NCI-H2171 (cell line): ENCODE measurements at places on chromosomes 11 and 22.

DNA sequence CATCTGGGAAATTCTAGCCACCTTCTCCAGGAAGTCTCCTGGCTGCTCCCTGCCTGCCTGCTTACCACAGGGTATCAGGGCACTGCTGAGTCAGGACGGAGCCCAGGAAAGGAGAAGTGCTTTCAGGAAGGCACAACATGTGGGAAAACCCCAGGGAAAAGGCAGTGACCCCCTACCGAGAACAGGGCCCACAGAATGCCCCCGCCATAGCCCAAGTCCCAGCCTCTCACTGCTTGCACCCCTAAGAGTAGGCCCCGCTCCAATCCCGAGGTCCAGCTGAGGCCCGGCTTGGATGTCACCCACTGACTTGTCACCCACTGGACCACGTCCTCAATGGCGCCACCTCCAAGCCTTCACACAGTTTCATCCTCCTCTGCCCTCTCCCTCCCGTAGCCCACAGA, 34.1 kb downstream of the ARAP1 start:
- no peak for DNase-seq

DNA sequence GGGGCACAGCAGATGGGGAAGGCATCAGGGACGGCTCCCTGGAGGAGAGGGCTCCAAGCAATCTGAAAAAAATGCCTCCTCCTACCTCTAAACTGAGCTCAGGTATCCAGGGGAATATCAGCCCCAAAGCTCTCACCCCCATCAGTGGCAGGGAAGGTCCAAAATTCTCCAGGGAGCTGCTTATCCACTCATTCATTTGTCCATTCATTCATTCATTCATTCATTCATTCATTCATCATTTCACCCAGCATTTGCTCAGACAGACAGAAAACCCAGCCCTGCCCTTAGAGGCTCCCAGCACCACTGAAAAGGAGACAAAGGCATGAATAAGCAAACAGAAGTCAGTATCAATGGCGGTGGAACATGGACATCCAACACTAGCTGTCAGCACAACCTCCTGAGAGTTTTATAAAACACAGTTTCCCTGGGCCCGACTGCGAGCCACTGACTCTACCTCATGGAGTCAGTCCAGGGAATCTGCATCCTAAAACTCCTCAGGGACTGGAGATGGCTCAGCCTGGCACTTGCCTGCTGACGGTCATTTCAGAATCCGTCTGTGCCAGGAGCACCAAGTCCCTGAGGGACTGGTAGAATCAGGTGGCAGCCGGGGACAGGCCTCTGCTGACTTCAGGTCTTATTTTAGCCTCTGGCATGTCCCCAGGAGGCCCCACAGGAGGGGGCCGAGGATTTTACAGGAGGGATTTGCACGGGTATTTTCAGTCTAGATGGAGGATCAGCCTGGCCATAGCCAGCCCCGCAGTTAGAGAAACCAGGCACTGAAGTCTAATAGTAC, 164.6 kb downstream of the MN1 start:
- no peak for DNase-seq

DNA sequence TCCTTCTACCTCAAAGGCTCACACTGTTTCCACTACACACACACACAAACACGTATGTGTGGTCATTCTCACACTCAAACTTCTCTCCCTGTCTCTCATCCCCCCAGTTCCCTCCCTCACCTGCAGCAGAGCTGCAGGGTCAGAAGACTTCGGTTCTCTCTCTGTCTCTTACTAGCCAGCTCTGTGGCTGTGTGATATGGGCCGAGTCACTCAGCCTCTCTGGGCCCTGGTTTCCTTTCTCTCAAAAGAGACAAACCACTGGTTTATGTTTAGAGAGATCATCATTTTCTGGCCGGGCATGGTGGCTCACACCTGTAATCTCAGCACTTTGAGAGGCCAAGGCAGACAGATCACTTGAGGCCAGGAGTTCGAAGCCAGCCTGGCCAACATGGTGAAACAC, 21.1 kb downstream of the TSPAN18 start:
- DNase-seq = no peak

GRCh38 chr22:24093855-24094254, 82.8 kb downstream of the CABIN1 start:
- no peak for DNase-seq

- DNase-seq = no peak
These were observed 140.2 kb upstream of the TIMP3 start for GRCh38 chr22:32661296-32661695.

- DNase-seq = no peak
These were observed 20.5 kb downstream of the GAL start for GRCh38 chr11:68704887-68705286.

GRCh38 chr11:111194860-111195568, 50.5 kb upstream of the POU2AF2 start:
- peak; percentile 2 for DNase-seq

GRCh38 chr11:114784891-114785290, 106.6 kb downstream of the NXPE2 start:
- DNase-seq = no peak

DNA sequence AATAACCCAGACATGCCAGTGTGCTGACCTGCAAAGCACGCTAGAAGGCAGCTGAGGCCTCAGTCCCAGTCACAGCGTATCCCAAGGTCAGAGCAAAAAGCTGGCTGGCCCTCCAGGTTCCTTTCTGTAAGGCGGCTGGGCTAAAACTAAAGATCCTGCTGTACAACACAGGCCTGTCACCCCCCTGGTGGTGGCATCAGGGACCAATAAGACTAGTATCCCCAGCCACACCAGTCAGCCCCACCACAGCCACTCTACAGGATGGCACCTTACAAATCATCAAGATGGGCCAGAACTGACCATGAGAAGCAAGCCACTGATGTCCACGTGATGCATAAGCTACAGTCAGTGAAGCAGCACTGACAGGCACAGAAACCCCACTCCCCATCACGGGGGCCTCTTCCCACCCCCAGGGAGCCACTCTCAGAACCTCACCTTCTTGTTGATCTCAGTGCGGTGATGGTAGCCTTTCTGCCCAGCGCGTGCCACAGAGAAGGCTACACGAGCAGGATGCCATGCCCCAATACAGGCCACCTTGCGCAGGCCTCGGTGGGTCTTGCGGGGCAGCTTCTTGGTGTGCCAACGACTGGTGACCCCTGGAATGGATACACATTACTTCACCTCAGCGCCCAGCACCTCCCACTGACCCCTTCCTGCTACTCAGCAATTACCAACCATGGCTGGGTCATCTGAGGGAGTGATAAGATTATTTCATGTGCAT, 5.0 kb downstream of the RPL3 start:
- DNase-seq = no peak

DNA sequence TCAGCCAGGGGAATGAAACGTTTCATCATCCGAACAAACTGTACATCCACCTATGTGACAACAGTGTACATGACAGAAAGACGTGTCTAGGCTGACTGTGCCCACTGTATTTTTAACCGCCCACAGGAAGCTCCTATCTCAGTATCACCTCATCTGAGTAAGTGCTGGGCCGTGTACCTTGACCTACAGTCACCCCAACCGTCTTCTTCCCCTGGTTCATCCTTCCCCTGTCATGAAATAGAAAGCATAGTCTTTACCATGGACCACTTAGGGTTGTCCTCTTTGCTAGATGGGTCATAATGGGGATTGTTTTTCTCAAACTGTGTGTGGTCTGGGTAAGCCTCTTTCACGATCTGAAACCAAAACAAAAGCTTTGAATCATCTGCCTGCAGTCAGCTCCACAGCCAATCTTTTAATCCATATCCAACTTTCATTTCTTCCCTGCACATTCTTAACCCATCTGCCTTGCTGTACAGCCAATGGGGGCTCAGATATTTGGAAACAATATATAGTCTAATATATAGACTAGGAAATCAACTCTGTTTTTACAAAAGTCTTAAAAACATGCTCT, 4.2 kb downstream of the THYN1 start:
- DNase-seq = no peak

- peak; percentile 55 for DNase-seq
These were observed 1.6 kb downstream of the NCAM1 start for GRCh38 chr11:112962579-112963367.

GRCh38 chr11:2263724-2264360, 6.5 kb downstream of the ASCL2 start:
- no peak for DNase-seq

- no peak for DNase-seq
These were observed 100.8 kb upstream of the CLPB start for GRCh38 chr11:72535194-72535547.

GRCh38 chr22:39446239-39446721, 10.5 kb upstream of the MGAT3 start:
- no peak for DNase-seq

- peak; percentile 77 for DNase-seq
These were observed 168.7 kb downstream of the EFCAB6 start for GRCh38 chr22:43643387-43643786.

DNA sequence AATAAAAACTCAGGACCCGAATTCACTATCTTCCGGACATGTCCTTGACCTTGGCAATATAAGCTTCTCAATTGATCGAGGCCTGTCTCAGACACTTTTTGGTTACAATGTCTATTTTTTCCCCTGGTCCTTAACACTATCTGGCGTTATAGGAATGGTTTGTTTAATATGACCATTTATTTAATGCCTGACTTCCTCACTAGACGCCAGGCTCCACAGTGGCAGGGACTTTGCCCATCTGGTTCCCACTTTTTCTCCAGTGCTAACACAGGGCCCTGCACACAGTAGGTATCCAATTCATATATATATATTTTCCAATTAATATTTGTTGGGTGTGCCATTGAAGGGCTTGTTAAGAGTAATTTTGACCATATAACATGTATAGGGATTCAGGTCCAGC, 7.9 kb upstream of the CBX6 start:
- DNase-seq = no peak

GRCh38 chr11:92397221-92397755, 172.7 kb downstream of the FAT3 start:
- no peak for DNase-seq

DNA sequence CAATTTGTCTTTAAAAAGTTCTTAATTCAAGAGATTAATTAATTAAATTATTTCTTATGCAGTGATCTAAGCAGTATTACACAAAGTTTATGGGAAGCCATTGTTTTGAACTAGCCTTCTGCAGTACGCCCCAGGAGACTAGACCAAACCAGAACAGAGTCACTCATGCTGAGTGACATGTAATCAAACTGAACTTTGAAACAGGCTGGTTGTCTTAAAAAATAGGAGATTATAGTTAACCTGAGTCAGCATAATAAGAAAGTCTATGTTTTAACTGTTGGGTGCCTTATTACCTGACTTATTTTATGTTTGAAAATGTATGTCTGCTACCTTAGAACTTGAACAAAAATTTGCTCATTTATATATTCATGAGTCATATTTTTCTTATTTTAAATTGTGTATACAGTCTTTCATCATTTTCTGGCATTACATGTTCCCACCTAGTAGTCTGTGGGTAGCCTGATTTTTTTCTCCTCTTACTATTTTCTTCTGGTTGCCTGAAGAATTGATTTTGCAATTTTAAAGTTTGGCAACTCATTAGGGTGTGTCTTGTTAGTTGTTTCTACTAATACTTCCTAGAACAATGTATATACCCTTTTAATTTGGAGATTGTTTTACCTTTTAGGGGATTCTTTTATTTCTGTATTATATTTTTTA, 161.4 kb downstream of the AASDHPPT start:
- no peak for DNase-seq

- DNase-seq = no peak
These were observed 22.9 kb upstream of the THY1 start for GRCh38 chr11:119445850-119446249.

GRCh38 chr11:11660363-11660740, 38.5 kb upstream of the GALNT18 start:
- no peak for DNase-seq

- DNase-seq = no peak
These were observed 13.6 kb downstream of the INCENP start for GRCh38 chr11:62137276-62137861.

DNA sequence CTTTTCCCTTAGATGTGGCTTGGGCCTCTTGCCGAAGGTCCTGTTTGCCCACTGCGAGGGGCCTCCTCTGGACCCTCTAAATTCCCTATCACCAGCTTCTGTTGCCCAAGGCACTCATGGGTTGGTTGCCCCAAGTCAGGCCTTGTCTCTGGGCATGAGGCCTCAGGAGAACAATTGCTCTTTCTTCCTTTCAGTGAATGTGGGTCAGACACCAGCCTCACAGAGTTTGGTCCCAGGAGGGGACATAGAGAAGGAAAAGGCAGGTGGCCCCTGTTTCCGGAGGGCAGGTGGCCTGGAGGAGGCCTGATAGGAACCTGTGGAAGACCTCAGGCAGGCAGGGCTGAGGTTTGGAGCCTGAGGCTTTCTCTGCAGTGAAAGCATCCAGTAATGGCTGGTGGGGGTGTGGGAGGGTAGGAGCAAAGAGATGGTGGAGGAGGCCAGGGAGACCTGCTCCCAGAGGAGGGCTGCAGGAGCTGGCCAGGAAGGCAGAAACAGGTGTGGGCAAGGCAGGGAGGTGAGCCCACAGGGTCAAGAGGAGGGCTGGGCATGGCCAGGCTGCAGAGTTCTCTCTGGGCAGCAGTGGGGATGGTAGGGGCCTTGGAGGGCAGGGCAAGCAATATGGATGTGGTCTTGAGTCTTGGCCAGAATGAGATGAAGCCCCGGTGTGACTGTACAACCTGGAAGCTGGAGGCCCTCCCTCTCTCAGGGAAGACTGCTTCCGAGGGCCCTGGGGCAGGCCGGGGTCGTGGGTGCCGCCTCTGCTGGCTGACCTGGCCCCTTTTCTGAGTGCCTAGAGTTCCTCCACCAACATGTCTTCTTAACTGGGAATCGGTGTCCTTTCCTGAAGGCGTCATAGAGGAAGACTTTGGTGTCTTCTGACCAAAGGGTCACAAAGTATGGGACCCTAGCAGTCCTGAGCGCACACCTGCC, 28.0 kb upstream of the LMO1 start:
- no peak for DNase-seq

GRCh38 chr22:30325724-30326254, 952 bp downstream of the TBC1D10A start:
- DNase-seq = no peak

DNA sequence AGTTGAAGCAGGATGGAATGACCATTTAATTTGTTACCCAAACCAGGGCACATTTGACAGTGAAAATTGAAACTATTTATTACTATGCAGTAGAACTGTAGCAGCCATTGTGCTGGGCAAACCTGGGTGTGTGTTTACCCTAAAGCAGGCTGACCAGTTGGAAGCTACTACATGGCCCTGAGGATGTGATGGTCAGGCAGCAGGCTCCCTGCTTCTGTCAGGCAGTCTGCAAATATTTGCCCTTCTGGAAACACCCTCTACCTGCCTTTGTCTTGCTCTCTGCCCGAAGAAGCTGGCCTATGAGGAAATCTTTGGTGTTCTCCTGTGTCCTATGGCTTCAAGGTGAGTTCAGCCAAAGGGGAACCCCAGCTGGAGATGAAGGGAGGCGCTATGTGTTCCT, 600.1 kb upstream of the KIRREL3 start:
- no peak for DNase-seq

DNA sequence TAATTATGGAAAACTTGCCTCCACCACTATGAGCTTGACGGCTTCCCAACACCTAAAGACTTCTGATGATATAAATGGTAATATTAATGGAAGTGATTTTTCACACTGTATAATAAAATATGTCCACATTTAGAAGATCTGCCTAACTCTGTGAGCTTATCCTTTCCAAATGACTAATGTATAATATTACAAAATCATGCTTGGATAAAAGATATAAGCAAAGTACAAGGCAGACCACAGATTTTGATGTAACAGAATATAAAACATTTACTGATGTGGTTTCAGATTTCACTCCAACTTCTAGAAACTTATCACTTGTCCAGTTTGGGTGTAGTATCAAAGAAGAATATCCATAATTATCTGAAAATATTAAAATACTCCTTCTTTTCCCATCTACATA, 36.9 kb downstream of the GALNT18 start:
- no peak for DNase-seq
